Stimulated activated naive CD4-positive, alpha-beta T cell treated with Interleukin-2 at 50 U/mL for 16 hours (primary cell): ENCODE measurements at places on chromosomes 1 and 21.

GRCh38 chr1:151294742-151295462 is 12.8 kb downstream of the ZNF687 start:
- no peak for DNase-seq

DNA sequence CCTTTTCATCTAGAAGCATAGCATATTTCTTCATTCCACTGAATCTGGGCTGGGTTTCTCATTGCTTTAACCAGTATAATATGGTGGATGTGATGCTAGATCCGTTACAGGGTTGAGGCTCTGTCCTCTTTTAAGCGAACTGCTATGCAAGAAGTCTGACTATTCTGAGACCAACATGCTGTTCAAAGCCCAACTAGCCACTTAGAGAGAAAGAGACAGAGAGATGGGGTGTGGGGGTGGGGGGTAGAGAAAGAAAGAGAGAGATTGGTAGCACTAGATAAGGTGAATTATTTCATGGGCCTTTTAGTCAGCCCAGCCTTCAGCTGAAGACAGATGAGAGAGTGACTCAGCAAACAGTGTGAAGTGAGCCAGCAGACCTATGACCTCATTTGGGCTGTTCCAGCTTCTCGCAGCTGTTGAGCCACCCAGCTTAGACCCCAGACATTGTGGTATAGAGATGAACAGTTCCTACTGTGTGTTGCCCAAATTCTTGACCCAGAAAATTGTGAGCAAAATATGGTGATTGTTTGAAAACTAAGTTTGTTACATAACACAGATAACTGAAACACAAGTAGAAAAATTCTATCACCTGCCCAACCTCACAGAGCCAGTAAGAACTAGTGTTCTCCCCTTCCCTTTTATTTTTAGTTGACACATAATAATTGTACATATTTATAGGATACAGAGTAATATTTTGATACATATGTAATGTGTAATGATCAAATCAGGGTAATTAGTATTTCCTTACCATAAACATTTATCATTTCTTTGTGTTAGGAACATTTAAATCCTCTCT is 40.7 kb upstream of the PRKACB start:
- no peak for DNase-seq

GRCh38 chr1:237507005-237507404 is 383.7 kb downstream of the ZP4 start:
- no peak for DNase-seq

DNA sequence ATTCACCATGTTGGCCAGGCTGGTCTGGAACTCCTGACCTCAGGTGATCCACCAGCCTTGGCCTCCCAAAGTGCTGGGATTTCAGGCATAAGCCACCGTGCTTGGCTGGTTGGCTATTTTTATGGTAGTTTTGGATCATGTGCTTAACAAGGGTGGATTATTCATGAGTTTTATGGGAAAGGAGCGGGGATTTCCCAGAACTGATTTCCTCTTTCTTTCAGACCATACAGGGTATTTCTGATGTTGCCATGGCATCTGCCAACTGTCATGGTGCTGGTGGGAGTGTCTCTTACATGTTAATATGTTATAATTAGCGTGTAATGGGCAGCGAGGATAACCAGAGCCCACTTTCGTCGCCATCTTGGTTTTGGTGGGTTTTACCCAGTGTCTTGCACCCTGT is 3.2 kb downstream of the TRPM2 start:
- DNase-seq: no peak

- DNase-seq: no peak
Observed at GRCh38 chr1:247175458-247175857, 3.6 kb upstream of the ZNF124 start.

DNA sequence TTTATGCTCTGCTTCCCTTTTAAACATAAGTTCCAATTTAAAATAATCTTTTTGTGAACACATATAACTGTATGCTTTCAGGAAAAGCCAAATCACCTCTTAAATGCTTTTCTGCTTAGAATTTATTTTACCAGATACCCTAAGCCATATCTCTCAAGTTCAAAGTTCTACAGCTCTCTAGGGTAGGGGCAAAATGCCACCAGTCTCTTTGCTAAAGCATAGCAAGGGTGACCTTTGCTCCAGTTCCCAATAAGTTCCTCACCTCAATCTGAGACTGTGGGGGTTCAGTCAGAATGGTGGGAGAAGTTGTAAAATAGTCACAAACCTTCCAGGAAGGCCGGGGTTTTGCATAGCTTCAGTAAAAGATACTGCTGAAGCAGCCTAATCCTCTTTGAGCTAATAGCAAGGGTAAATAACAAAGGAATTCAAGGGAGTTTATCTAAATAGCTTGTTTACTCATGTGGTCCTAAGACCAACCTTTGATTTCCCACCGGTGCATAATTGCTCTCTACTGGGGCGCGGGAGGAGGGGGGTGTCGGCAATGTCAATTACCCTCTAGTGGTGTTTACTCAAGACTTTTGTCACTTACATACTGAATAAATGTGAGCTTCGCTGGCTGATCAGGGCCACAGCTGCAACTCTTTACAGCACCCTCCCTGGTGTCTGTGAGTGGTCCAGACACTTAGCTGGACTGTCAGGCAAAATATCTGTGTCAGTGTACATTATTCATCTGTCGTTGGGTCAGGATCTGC is 1376.2 kb downstream of the NCAM2 start:
- no peak for DNase-seq

DNA sequence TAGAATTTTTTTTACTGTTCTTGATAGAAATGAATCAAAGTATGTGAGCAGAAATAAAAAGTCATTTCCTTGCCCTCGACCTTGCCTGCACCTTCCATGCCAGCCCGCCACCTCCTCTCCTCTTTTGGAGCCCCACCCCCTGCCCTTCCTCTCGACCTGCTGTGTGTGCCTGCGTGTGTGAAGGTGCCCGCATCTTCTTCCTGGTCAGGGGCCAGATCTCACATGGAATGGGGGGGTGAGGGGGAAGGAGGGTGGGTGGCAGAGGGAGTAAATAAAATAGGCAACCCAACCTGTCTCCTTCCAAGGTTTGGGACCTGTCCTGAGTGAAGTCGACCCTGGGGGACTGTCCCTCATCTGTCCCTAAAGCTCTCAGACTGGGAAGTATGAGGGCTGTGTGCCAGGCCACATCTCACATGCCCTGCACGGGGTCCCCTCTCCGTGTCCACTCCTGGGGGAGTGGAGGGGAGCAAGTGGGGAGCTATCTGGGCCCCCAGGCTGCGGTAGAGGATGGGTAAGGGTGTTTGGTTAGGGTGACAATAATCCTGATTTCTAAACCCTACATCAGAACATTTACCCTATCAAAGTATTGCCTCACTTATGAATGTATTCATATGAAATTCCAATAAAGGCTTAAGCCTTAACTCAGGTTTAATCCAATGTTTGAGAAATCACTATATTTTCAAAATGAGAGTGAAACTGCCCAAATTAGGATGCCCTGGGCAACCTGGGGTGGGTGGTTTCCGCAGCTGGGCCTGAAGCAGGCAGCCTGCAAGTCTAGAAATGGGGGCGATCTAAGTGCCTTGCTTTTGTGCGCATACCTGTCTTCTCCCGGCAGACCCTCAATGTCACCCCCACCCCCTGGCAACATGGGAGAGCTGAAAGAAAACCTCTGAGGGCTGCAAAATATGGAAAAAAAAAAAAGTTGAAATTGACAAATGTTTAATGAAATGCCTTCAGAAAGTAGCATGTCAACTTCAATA is 15.4 kb downstream of the AMPD2 start:
- DNase-seq: peak; percentile 9

DNA sequence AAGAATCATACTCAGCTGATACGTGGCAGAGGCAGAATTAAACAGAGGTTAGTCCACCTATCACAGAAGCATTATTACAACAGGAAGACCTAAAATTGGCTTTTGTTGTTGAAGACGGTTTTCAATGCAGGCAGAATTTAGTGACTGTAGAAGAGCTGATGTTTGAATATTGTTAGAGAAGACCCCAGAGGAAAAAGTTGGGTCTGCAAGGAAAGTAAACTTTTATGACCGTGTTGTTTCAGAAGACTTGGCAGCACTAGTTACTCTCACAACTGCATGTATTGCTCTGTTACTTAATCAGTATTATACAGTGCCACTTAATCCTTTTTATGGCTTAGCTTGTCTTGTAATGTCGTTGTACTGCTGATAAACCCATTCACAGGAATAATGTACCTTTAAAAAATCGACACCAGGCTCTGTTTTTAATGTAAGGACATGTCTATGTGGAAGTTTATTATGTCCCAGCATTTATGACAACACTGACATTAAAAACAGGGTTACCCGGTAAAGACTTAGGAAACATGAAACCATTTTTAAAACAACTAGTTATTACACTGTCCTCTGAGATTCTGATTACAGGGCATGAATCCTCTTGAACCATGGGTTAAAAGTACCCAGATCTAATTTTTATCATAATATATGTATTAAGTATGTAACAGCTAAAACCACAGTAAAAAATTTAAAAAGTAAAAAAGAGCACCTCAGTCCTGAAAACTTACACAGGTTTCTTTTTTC is 235.4 kb downstream of the TTLL7 start:
- no peak for DNase-seq

GRCh38 chr1:150065184-150065871 is 2.2 kb upstream of the VPS45 start:
- no peak for DNase-seq
